ENCODE measurements at places on chromosomes 6 and 20.
A peak's percentile ranks its signal among the peaks of the same experiment; 100 is the strongest.

DNA sequence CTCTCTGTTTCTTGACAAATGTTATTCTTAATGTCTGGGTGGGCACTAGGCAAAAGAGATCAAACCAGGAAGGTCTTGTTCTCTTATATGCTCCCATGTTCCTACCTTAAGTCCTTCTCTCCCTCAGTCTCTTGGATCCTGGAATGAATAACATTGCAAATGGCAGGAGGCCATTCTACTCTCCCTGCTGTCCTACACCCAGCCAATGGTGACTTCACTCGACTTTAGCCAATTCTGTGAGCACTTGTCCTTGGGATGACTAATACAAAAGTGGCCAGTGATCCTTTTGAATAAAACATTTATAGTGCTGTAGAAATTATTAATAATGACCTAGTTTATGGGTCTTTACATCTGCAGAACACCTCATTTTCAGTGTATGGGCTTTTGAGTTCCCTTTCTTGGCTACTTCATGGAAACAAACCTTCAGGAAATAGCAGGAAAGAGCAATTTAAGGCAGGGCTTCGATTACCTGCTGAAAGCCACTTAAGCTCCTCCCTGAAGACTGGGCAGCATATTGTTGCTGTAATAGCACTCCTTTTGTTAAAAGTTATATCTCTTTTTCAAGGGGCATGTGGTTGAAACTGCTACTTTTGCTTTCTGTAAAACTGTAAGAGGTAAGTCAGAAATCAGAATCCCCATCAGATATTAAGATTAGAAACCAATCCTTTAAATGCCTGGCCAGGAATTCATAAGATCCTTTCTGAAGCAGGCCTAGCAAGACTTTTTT is 10.5 kb downstream of the OTOR start:
- DNase-seq: no peak

DNA sequence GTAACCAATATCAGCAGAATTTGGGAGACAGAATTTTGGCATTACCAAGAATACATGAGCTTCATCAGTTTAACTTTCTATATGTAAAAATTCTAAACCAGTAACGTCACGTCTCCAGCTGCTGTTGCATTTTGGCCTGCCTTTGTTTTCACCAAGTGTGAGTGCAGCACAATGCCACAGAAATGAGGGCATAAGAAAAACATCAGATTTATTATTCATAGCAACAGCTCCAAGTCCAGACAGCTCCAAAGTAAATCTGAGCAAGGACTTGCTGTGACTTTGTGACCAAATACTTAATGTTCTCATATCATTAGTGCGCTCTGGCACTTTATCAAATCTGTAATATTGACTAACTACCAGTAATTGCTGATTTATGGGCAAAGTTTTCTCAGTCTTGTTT is 11.0 kb upstream of the FBXL4 start:
- DNase-seq: no peak

DNA sequence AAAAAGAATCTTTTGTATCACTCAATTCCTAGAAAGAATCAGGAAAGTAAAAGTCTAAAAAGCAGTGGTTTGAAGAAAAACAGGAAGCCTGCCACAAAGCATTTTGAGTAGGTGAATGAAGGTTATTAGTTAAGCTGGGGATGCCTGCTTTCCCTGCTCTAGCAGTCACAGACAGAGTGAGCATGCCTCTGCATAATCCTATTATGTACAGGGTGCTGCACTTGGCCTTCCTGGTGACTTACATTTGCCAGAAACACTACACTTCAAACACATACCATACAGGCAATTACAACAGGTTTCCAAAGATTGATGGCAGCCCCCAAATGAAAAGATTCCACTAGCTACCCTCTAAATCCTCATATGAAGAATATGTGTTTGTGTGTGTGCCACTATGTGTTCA is 130.8 kb downstream of the TPBG start:
- DNase-seq: no peak

DNA sequence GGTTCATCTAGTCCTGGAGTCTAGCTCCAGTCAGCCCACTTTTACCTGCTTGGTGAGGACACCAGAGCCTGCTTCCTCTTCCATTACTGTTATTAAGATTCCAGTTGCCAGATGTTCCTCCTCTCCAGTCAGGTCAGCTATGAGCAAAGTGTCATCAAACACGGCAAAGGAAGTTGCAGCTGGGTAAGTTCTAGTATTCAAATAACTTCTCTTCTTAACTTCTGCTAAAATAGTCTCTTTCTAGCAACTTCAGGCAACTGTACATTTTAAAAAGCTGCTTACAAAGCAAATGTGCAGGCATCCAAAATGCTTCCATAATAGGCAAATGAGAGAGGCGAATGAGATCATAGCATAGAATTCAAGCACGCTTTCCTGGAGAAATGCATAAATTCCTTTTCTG is 18.4 kb upstream of the MRPS18A start:
- no peak for DNase-seq

GRCh38 chr6:119269266-119270103 is 80.1 kb downstream of the MAN1A1 start:
- DNase-seq: no peak

DNA sequence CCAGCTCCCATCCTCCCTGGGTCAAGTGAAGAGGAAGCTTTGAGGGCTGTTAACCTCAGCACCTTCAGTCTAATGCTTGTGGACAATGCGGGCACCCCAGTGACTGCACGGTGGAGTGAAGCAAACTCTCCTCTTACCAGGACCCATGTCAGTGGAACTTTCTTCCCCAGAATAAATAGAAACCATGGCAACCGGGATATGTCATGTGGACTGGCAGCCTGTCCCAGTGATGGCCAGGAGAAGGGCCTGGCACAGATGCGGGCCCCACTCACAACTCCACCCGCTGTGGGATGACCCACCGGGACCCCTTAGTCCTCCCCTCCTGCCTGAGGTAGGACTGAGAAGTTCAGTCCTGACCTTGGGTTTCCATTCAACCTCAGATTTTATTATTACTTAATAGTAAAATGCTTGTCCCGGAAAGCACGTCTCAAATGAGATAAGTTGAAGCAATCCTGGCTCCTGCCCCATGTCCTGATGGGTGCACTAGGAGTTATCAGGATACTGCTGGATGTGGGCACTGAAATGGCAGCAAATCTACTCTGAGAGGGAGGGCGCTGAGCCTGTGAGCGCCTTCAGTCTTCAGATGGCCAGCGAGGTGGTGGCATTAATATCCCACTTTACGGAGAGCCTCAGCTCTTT is 23.5 kb downstream of the TOX2 start:
- DNase-seq: no peak

GRCh38 chr6:6366803-6367202 is 46.3 kb upstream of the F13A1 start:
- DNase-seq: no peak

GRCh38 chr6:57108691-57109090 is 18.7 kb downstream of the ZNF451 start:
- no peak for DNase-seq

DNA sequence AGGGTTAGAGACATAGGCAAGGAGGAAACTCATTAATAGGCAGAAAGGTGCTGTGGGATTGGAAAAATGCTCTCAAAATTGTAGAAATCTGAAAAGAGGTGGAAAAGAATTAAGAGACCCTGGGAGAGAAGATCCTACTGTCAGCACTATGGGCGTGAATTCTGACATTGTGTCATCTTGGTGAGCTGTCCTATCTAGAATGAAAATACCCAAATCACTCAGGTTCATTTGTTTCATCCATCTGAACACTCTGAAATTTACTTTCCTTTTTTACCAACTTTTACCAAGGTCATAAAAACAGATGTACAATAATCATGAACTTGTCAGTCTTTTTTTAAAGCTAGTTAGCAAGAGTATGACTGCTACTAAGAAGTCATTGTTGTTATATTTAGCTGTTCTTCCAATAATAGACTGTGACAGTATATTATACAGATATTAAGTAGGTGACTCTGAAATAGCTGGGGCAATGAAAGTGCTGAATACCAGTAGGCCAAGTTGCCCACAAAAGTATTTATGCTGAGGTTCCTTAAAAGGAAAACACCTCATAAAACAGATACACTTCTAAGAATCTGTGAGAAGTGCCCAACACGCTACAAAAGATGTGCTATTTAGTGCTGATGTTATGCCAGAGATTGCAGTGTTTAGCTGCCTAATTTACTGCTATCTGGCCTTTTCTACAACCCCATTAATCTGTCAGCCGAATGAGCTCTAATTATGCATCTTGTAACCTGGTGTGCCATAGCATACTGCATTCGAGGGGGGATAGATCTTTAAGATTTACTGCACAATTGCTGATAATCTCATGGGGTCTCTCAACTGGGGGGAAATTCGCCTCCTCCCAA is 217.5 kb upstream of the SUPT3H start:
- DNase-seq: no peak

DNA sequence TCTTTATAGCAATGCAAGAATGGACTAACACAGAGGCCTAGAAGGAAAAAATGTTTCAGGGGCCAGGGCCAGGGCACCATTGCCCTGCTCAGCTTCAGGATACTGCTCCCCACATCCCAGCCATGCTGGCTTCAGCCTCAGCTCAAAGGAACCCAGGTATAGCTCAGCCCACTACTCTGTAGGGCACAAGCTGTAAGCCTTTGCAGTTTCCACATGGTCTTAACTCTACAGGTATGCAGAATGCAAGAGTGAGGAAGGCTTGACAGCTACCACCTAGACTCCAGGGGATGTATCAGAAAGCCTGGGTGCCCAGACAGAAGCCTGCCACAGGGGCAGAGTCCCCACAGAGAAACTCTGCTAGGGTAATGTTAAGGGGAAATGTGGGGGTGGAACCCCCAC is 10.5 kb upstream of the TTK start:
- DNase-seq: no peak

- peak; percentile 8 for DNase-seq
These were observed 69.1 kb downstream of the SLC35F1 start for GRCh38 chr6:117976030-117976651.

DNA sequence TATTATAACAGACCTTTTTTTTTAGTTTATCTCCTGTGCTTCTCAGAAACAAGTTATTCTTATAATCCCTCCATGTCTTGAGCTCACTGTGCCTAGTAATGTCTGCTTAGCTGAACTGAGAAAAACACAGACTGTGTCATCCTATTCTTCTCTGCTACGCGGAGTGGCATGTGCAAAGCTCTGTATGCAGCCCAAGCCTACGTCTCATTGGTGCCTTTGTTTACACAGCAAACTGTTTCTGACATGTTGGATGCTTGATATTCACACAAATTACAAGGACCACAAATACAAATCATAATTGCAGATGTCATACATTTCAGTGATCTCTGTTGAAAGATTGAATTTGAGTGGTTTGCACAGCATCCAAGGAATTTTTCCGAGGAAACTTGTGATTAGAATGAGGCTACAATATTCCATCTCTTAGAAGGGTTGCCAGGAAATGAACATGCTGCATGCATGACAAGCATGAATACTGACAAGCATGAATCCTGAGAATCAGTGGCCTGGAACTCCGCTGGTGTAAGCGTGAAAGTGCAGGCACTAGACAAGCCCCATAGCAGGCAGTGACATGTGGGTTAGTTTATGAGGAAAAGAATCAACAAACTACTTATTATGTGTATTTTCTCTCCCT is 128.4 kb upstream of the SGK1 start:
- DNase-seq: no peak

GRCh38 chr6:15001326-15001910 is 244.5 kb upstream of the JARID2 start:
- no peak for DNase-seq
